ENCODE measurements at places on chromosomes 5 and 9.

- DNase-seq = no peak
Observed at GRCh38 chr5:167207081-167207480, 1084.4 kb upstream of the WWC1 start.

GRCh38 chr5:91174396-91174795 is 208.7 kb downstream of the ARRDC3 start:
- DNase-seq = no peak

GRCh38 chr5:160521392-160521663 is 99.7 kb downstream of the PTTG1 start:
- no peak for DNase-seq

DNA sequence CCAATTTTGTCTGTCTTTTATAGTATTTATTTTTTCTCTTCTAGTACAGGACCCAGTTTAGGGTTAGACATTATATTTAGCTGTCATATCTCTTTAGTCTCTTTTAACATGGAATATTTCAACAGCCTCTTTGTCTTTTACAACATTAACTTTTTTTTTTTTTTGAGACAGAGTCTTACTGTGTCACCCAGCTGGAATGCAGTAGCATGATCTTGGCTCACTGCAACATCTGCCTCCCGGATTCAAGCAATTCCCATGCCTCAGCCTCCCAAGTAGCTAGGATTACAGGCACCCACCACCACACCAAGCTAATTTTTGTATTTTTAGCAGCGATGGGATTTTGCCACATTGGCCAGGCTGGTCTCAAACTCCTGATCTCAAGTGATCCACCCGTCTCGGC is 90.1 kb downstream of the ADAMTS6 start:
- no peak for DNase-seq

GRCh38 chr5:105617436-105618215 is 2053.1 kb downstream of the EFNA5 start:
- DNase-seq = no peak

All from mucosa of gallbladder (tissue), 1 donor.